ENCODE measurements at places on chromosomes 16 and 17.

DNA sequence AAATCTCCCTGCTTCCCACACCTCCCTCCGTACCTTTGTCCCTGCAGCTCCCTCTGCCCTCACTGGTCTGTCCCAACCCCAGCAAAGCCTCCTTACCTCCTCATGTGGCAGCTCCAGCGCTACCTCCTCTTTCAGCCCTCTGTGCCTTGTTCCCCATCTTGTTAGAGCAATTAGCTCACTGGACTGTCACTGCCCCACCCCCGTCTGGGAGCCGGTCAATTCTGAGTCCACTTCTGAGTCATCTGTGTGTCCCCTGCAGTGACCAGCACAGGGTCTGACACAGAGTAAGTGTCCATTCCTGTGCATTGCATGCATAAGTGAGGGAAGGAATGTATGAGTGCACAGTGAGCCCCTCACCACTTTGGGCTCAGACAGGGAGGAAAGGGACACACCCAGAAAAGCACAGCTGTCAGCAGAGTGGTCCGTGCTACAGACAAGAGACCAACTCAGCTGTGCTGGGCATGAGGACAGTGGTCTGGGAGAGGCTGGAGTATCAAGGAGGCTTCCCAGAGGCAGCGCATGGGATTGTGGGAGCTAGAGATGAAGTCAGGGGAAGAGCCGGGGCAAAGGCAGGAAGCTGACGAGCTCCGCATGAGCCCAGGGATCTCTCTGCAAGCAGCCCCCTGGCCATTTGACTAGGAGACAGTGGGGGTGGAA, 45.9 kb downstream of the PITPNM3 start:
- DNase-seq = no peak

DNA sequence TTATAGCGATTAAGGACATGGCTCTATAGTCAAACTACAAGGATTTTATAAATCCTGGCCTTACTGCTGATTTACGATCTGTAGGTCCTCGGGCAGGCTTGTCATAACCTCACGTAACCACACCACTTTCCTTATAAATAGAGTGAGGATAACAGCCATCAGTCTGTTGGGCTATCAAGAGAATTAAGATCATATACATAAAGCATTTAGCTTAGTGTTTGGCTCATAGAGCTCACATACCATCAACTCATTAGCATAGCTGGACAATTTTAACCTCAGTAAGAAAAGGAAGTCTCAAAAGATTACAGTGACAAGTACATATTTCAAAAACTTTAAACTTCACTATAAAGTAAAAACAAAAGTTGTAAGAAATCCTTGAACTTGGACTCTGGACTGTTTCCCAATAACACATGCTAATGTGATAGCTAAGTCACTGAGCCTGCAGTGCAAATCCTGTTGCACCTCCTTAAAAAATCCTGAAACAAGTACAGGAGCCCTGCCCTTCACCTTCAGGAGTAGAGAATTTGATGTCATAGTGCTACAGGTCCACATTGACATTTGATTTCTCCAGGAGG, 20.8 kb upstream of the CLEC3A start:
- no peak for DNase-seq

- no peak for DNase-seq
Observed at GRCh38 chr16:73171901-73172240, 123.9 kb upstream of the ZFHX3 start.

DNA sequence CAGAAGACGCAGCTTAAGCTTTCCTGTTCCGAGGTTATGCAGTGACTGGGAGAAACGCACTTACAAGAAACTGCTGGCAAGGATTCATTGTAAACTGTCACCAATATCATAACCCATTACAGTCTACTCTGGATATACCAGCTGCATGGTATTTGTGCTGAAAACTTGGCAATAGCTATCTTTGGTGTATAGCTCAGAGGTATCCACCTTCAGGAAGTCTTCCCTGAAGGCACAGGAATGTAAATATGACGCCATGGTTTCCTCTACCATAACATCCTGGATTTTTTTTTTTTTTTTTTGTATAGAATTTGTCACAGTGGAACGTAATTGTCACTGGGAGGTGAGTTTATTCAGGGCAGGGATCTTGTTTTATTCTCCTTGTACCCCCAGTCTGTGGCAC, 406.2 kb downstream of the GRIN2A start:
- no peak for DNase-seq

DNA sequence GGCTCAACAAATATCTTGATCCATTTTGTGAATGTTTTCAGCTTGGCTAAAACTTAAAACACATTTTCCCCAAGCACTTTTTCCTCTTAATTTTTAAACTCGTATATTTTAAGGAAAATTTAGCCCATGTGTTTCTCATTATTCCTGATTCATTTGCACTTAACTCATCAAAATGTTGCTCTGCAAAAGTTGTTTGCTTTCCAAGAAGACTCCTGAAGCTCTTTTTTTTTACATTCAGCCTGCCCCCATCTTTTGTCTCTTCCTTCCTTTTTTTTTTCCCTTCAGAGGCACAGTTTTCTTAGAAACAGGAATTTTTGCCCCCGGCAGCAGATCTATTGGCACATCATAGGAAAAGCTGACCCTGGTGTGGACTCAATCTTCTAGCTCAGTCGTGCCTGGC, 155.0 kb upstream of the SALL1 start:
- no peak for DNase-seq

GRCh38 chr17:32158870-32159585, 16.7 kb downstream of the RHOT1 start:
- DNase-seq = no peak

- DNase-seq = no peak
Observed at GRCh38 chr16:55039931-55040330, 109.3 kb downstream of the IRX5 start.

DNA sequence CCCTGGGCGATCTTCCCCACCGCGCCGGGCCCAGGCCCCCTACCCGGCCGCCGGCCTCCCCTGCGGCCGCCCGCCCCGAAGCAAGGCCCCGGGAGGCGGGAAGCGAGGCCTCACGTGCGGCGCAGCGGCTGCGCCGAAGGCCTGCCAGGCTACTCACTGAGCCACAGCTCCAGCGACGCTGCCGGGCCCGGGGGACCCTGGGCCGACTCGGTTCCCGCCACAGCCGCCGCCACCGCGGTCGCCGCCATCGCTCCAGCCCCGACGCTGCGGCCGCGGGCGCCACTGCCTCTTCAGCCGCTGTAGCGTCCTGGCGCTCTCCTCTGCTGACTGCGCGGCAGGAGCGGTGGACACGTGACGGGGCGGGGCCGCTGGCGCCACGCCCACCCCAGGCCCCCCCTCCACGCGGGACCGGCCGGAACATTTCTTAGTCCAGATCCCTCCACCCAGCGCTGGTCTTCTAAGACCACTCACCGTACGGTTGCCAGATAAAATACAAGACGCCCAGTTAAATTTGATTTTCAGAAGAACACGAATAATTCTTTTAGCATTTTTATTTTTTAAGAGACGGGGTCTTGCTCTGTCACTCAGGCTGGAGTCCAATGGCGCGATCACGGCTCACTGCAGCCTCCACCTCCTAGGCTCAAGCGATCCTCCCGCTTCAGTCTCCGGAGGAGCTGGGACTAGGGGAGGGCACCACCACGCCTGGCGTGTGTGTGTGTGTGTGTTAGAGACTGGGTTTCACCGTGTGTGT, at the start of gene GGA2:
Gene GGA2 (minus strand): TSS at position 331 of the 751 bp plus-strand sequence. CDS start 83 bp downstream, at position 248.
- DNase-seq = peak; percentile 69

DNA sequence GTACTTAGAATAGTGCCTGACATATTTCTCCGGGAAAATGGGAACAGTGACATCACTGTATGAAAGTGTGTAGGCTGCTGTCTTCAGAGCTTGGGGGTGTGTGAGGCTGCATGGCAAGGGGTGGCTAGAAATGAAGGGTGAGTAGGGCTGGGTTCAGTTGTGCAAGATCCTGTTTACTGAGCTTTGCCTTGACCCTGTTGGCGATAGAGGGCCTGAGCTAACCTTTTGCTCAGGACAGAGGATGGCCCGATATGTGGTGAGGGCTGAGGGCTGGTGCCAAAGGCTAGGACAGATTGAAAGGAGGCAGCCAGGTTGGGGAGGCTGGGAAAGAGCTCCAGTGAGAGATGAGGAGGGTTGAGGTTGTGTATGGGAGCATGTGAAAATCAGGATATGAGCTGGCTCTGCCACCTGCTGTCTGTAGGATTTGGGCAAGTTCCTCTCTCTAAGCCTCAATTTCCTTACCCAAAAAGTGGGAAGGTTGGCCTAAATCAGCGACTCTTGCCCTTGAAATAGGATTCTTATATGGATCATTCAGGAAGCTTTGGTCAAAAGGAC, 6.0 kb upstream of the CCL1 start:
- no peak for DNase-seq

DNA sequence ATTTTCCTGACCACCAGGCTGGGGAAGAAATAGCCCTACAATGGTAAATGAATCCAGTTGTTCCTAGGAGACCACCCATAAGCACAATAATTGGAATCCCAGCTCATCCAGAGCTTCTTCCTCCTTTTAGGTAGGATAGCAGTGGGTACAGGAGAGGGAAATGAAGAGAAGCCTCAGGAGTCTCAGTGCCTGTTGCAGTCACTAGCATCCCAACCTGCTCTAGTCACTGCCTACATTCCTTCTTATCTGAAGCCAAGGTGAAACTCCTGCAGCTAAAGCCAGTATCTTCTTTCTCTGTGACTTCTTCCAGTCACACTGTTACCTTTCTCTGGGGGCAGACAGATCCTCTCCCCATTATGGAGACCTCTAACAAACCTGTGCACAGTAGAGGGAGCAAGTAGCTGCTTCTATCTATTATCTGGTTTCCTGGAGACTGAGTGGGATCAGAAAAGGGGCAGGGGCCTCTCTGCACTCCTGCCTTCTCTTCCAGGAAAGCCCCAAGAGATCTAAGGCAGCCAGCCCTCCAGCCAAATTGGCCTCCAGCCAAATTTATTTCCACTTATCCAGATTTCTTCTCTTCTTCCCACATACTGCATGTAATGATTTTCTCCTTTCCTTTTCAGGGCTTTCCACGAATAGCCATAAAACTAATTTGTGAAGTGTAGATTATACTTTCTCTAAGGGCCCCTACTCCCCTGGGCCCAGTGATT, 85.5 kb downstream of the SSH2 start:
- no peak for DNase-seq

DNA sequence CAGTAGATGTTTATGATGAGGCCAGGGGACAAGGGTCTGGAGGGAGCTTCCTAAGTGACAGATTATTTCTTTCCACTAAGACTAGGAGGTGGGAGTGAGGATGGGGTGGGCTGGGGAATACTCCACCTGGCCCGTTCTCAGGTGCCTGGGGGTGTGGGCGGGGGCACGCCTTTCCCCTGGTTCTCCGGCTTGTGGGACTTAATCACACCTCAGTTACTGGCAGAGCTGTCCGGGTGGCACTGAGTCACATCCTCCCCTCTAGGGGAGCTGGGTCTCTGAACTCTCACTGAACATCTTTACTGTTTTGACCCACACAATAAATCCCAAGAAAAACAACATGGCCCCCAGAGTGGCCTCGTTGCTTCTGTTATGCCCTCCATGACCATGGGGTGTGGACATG, 332.8 kb downstream of the MAF start:
- DNase-seq = no peak

DNA sequence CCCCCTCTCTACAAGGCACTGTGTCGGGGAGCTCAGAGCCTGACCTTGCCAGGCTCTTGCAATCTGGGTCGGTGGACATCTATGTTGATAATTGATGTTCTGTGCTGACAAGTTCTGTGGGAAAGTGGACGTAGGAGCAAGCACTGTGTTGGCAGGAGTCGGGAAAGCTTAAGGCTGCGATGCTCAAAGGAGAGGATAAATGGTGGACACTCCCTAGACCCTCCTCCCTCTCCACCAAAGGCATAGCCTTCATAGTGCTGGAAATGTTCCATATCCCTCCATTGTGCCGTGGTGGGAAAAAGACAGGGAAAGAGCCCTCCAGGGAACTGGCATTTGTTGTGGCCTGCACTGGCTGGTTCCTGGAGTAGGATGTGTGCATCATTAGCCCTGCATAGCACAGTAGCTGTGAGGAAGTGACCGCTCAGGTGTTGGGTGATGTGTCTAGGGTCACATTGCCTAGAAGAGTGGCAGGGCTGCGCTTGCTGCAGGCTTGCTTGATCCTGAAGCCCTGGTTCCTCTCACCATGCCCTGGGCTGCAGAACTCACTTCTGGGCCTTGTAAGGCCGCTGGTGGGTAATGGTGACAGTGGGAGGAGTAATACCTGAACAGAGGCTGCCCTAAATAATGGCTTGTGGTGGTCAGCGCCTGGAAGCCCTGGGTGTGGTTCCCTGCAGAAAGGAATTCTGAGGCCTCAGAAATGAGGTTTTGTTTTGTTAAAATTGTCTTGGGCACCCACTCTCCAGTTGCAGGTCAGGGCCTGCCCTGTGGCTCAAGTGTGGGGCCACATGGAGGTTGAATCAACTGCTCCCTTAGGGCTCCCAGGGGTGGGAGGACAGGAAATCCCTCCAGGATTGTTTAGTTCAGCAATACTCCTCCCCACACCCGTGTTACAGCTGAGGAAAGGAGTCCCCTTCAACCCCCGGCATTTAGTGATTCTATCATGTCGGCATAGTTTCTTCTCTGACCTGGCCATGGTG, 62.6 kb downstream of the KSR1 start:
- DNase-seq = no peak

- no peak for DNase-seq
Observed at GRCh38 chr16:8998108-8998507, 34.4 kb upstream of the USP7 start.

- DNase-seq = no peak
Observed at GRCh38 chr17:75133001-75133400, 1.5 kb upstream of the NT5C start.

- no peak for DNase-seq
Observed at GRCh38 chr17:40922239-40922638, 15.2 kb downstream of the KRT23 start.

DNA sequence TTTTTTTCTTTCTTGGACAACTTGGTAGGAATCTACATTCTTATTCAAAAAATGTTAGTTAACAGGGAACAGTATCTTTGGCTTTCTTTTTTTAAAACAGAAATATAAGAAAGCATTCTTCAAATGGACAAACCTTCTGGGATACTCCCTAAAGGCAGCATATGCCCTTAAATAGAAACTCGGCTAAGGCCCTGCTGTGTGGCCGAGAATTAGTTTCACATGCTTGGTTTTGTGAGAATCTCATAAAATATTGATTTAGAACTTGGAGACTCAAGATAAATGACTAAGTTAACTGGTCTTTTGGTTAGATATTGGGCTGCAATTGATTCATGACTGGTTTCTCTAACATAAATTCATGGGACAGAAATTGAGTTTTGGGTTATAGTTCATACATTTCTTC, 359.9 kb upstream of the XYLT1 start:
- no peak for DNase-seq

DNA sequence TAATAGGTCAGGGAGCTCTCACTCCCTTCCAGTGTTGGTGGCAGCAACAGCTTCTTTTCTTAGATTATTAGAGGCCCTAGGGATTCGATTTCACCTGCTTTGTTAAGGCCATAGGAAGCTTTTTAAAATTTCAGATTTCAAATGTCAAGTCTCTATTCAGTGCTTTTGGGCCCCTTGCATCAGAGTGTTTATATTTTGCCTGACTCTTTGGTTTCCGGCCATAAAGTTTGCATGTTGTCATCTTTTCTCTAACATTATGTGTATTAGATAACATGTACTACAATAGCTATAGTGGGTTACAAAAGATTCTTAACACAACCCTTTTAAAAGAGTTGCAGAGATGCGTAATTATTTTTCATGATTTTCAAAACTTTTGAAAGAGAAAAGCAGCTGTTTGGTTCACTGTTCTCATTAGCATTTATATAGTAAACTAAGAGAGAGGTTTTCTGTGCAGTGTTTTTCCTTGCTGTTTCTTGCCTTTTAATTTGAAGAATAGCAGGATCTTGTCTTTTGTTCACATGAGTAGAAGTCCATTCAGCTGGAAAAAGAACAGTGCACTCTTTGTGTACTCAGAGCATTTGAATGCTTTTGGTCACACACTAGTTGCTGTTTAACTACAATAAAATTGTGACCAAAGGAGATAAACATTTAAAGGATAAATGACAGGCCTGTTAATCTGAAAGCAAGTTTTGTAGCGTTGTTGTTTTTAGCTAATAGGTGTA, 52.5 kb downstream of the FTO start:
- DNase-seq = no peak

Measured in activated T-cell treated with anti-CD3 and anti-CD28 coated beads for 1 hour (primary cell).